ENCODE measurements at places on chromosomes 16 and 17. TPM values are rescaled to one million over a fixed set of nuclear protein-coding genes. Genes with fewer than 3 reads are reported as not detected.

DNA sequence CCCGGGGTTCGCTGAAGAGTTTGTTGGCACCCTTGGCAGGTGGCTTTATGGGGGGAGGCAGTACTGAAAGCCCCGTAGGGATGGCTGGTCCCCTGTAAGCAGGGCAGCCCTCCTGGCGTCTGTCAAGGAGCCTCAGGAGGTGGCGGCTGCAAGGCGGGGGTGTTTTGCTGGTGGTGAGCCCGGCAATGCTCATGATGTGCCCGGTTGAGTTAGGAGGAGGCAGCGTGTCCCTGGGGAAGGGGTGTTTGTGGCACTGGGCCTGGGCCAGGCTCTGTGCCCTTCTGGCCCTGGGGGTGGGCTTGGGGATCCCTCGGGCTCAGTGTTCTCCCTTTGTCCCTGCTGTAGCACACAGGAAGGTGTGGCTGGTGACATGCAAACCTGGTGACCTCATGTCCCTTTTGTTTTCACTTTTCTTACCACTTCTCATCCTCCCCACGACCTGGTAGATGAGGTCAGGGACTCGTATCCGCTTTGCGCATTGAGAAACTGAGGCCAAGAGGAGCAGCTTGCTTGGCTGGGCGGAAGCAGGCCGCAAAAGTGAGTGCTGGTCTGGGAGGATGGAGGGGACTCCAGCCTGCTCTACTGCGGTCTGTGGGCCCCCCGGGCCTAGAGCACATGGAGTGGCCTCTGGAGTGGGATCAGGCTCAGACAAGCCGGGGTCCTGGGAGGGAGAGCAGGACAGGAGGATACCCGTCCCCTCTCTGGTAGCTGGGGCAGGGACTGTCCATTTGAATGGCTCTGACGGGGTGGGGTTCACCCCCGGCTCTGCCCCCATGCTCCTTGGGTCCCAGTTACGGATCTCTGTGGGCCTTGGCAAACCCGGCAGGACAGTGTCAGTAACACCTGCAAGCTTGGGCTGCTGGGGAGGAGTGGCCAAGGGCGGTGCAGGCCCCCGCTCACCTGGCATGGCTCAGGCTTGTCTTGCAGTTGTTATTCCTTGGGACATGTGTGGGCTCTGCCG, 2.2 kb downstream of the SNN start:
- peak; percentile 69 for DNase-seq

DNA sequence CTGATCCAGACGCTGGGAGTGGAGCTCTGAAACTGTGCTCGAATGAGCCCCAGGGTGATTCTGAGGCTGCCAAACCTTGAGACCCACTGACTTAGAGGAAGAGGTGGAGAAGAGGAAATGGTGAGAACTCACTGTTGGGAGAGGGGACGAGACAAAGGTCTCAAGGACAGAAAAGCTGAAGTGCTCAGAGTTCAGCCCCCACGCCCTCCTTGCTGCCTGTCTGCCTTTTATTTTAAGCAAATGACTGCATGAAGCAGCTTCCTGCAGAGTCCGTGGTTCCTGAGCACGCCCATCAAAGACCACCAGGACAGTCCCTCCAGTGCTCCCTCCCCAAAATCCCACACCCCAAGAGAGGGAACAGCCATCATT, 20.4 kb downstream of the COTL1 start:
- DNase-seq, result peak; percentile 43

DNA sequence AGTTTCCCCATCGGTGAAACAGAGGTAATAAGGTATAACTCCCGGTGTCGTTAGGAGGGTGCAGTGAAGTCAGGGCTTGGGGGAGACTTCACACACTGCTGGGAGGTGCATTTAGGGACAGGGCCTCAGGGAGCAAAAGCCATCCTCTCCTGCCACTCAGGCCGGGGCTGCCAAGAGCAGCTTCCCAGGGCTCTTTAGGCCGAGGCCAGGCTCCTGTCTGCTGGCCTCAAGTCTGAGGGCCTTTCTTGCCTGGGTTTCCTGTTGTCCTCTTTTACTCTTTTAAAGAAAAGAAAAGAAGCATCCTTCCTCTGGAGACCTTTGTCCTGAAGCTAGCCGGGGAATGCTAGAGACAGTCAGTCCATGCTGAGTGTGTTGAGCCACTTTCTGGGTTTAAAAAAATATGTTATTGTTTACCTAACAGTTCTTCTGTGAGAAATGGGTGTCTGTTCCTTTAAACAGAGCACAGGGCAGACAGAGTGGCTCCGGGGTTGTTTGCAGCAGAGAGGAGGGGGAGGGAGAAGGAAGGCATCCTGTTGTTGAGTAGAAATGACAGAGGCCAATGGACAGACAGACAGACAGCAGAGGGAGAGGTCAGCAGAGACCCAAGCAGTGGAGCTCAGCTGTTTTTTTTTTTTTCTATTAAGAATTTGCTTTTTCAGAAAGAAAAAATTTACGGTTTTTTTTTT, 79.1 kb downstream of the C17orf67 start:
- peak; percentile 26 for DNase-seq

GRCh38 chr17:74566132-74566753, 1.1 kb downstream of the CD300H start:
- peak; percentile 62 for DNase-seq

DNA sequence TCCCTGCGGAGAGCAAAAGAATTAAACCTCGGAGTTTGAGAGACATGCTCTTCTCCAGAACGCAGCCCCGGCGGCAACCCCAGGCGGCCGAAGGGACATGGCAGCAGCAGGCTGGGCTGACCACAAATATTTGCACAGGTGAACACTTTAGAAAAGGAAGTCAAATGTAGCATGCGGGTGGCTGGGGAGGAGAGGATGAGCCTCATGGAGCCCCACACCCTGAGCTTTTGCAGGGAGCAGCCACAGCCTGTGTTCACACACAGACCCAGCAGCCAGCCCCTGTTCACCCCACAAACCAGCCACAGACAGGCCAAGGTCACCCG, 17.8 kb downstream of the HS3ST6 start:
- DNase-seq, result no peak

Gene STAC2
- total RNA-seq, result 0.56 TPM

DNA sequence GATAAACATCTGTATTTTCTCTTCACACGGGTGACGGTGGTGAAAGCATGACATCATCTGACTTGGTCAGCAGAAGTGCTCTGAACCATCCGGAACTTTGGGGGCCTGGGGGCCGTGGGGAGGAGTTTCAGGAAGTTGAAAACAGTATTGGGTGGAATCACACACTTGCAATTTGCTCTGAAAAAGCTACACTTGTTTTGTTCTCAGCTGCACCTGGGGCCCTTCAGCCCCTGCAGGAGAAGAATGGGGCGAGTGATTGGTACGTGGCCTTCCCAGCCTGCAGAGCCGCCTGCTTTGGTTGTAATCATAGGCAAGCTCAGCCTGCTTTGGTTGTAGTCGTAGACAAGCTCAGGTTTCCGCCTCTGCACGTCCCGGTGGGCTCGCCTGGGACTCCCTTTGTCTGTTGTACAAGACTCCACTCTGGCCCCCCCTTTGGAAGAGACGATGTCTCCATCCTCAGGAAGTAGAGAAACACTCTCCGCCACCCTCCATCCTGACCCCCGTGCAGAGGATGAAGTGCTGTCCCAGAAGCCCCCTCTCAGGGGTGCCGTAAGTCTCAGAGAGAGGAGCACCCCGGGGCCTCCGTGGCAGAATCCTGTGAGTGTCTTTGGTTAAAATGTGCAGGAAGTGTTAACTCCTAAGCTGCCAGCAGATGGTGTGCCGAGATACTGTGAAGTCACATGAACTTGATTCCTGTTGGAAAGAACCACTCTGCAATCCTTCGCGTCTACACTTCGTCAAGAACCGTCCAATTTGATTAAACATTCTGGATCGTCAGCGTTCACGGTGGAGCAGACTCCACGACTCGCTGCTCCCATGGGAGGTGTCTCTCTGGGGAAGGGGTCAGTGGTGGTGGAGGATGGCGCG, 5.4 kb downstream of the BANP start:
- DNase-seq, result peak; percentile 92

GRCh38 chr17:19016297-19016696, 11.7 kb upstream of the FAM83G start:
- DNase-seq, result no peak

Gene ABCC1
- 67.6 TPM for total RNA-seq

GRCh38 chr16:78446486-78446885, 347.0 kb downstream of the WWOX start:
- no peak for DNase-seq

- DNase-seq, result no peak
These were observed 27.9 kb upstream of the BCAR1 start for GRCh38 chr16:75279305-75279704.

GRCh38 chr16:10751291-10751697, 7.7 kb downstream of the NUBP1 start:
- no peak for DNase-seq

Gene MSLN
- total RNA-seq, result not detected

- DNase-seq, result peak; percentile 21
These were observed 536 bp downstream of the SLC38A10 start for GRCh38 chr17:81294512-81295030.

GRCh38 chr17:77444984-77445759, 304.4 kb downstream of the SEC14L1 start:
- DNase-seq, result peak; percentile 93

- no peak for DNase-seq
These were observed 41.9 kb downstream of the CRISPLD2 start for GRCh38 chr16:84861671-84862070.

Gene RNF157
- 44.5 TPM for total RNA-seq

Gene FOXN1
- total RNA-seq, result not detected

DNA sequence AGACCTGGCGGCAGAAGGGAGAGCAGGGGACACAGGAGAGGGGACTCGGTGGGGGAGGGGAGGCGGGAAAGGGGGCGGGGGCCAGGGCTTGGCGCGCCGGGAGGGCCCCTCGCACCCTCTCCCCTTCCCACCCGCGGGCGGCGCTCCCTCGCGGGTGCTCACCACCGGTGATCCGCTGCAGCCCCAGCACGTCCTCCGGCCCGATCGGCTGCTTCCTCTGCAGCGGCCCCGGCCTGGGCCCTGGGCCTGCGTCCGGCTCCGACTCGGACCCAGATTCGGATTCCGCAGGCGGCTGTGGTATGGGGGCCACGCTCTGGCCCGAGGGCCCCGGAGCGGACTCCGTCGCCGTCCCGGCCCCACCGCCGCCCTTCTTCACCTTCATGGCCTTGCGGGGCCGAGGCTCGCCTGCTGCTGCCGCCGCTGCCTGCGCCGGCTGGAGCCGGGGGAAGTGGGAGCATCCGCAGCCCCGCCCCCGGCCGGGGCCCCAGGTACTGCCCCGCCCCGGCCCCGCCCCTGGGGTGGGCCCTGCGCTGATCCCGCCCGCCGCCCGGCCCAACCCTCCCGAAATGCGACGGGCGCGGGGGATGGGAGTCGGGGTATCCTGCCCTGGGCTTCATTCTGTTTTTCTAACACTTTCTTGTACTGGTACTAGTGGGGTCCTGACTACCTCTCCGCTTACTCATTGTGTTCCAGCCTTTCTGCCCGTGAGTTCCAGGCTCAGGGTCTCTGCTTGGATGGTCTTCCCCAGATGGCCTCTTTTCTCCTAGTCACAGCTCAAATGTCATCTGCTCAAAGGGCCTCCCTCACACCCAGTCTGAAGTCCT, at the start of gene UNC119:
Gene UNC119, minus strand, starts transcription at position 449 of the 824 bp plus-strand sequence. Its CDS starts 67 bp downstream, at position 382.
- DNase-seq, result peak; percentile 83

Gene NPB
- total RNA-seq, result 0.18 TPM

DNA sequence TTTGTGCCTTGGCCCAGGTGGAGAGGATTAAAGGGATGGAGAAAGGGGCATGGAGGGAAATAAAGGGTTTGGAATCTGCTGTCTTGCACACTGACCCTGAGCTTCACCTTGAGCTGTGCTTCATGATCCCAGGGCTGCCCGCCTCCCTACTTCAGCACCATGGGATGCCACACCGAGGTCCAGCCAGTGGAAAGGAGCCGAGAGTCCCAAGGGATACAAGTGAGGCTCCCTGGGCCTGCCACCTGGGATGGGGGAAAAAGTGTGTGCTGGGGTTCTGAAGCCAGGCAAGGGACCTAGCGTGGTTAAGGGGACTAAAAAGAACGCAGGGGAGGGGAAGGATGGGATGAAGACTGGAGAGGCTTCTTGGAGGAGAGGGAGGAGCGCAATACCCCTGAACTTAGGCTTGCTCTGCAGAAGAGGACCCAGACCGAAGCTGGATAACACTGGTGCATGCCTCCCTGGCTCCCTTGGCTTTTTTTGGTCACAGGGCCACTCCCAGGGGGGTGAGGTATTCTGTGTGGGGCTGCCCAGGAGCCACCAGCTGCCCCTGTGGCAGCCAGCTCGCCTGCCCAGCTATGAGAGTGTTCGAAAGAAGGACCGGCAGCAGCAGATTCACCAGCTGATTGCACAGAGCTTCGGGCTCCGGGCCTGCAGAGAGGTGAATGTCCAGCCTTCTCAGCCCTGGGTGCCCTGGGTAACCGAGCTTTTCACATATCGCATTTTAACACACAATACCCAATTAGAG, 7.2 kb downstream of the MRPL27 start:
- DNase-seq, result no peak

- DNase-seq, result no peak
These were observed 29.4 kb downstream of the MSI2 start for GRCh38 chr17:57285701-57286100.

GRCh38 chr17:48612854-48613691, 2.0 kb downstream of the HOXB8 start:
- DNase-seq, result peak; percentile 64

- peak; percentile 18 for DNase-seq
These were observed 493.7 kb upstream of the ERCC4 start for GRCh38 chr16:13426269-13426668.

GRCh38 chr16:16033208-16033717, 83.8 kb downstream of the ABCC1 start:
- DNase-seq, result peak; percentile 34

GRCh38 chr16:69250081-69250480, 61.1 kb upstream of the VPS4A start:
- DNase-seq, result no peak

DNA sequence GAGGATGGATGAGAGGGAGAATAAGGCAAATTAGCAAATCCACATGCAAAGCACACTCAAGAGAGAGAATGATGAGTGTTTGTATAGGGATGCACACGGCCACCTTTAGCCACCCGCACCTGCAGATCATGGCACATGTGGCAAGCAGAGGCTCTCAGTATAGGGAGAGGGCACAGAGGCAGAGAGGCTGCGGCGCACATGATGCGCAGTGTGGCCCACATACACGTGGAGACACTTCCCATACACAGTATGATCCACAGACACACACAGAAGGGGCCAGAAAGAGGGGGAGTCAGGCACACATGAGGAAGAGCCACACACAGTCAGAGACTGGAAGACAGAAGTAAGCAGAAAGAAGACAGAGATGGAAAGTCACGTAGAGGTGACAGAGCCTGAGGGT, 6.5 kb upstream of the CHD3 start:
- DNase-seq, result no peak

Gene IGFALS
- not detected for total RNA-seq

- no peak for DNase-seq
These were observed 92.5 kb downstream of the SSH2 start for GRCh38 chr17:29837531-29837930.

Gene MRPL58
- 62.4 TPM for total RNA-seq

GRCh38 chr16:50402298-50402895, 33.6 kb upstream of the BRD7 start:
- no peak for DNase-seq

Gene SEPTIN1
- 169 TPM for total RNA-seq

Gene CCL16
- not detected for total RNA-seq

GRCh38 chr16:14496786-14497185, 133.3 kb downstream of the PARN start:
- no peak for DNase-seq

Gene PPM1E
- total RNA-seq, result 0.07 TPM

Gene MYH2
- total RNA-seq, result not detected
